HCEC 1CT (cell line): ENCODE measurements at places on chromosomes 3 and 15.

- peak; percentile 99 for DNase-seq
These were observed 14.7 kb downstream of the PPARG start for GRCh38 chr3:12303534-12303933.

GRCh38 chr3:56862352-56863062 lies 60.8 kb upstream of the ARHGEF3 start:
- peak; percentile 66 for DNase-seq

- DNase-seq: no peak
These were observed 17.1 kb downstream of the STAG1 start for GRCh38 chr3:136735103-136735502.

- no peak for DNase-seq
These were observed 24.7 kb upstream of the CERS3 start for GRCh38 chr15:100553468-100553867.

DNA sequence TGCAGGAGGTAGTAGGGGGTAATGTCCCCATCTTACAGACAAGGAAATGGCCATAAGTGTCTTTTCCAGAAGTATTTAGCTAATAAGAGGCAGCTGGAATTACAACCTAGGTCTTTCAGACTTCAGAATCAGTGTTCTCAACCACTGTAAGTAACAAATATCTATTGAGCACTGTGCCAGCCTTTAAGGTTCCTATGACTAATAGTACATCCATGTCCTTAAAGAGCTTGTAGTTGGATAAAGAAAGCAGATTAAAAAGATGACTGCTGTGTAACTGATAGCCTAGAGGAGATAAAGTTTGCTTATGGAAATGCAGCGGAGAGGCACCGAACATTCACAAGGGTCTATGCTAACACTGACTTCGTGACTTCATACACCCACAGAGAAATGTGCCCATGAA lies 136.0 kb downstream of the KCNMB2 start:
- peak; percentile 21 for DNase-seq

DNA sequence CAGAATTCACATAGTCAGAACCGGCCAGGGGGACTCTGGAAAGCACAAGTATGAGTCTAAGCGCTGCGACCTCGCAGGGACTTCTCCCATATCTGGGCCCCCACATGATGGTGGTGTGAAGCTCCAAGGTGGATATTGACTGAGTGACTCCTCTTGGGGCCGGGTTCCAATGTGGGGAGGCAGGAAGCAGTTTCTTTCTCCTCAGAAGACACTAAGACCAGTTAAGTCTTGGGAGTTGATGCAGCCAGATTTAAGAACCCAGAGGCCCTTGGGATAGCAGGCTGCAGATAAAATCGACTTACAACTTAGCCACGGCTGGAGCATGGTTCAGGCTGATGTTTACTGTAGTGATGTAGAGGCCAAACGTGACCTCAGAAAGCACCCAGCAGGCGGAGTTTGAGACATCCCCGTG lies 55.4 kb upstream of the KLF13 start:
- no peak for DNase-seq

- DNase-seq: no peak
These were observed 61.0 kb upstream of the CHRM5 start for GRCh38 chr15:33907326-33907725.

DNA sequence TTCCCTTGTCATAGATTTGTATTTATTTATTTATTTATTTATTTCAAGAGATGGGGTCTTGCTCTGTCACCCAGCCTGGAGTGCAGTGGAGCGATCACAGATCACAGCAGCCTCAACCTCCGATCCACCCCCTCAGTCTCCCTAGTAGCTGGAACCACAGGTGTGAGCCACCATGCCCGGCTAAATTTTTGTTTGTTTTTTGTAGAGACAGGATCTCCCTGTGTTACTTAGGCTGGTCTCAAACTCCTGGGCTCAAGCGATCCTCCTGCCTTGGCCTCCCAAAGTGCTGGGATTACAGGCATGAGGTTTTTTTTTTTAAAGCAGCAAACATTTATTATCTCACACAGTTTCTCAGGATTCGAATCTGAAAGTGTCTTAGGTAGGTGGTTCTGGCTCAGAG lies 2.5 kb downstream of the TTBK2 start:
- DNase-seq: no peak

GRCh38 chr3:121505256-121505655 lies 40.5 kb downstream of the POLQ start:
- no peak for DNase-seq

DNA sequence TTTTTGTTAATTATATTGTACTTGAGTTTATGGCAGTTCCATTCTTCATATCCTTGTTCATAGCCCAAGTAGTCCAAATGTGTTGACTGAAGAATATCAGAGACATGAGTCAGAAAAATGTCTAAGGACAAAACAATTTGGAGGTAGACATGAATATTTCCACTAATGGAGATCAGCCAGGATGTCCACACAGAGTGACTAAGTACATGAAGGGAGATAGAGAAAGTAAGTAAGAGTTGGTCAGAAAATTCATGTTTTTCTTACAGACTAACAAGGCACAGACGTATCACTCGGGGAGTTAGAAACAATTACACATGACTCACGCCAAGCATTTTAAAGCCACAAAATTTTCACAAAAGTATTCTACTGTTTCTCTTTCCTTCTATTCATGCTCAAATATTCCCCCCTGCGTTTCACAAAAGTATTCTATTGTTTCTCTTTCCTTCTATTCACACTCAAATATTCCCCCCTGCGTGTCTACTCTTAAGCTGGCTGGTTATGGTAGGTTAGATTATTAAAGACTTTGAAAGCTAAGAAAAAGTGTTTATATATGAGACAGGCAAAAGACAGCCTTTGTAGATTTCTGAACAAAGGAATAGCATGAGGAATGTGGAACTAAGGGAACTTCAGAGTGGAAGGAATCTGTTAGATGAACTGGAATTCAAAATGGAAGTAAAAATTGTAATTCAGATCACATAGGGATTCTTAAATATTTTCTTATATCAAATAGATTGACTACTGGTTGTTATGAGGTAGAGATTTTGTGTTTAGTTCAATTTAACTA lies 648.7 kb upstream of the CCDC54 start:
- DNase-seq: peak; percentile 96

DNA sequence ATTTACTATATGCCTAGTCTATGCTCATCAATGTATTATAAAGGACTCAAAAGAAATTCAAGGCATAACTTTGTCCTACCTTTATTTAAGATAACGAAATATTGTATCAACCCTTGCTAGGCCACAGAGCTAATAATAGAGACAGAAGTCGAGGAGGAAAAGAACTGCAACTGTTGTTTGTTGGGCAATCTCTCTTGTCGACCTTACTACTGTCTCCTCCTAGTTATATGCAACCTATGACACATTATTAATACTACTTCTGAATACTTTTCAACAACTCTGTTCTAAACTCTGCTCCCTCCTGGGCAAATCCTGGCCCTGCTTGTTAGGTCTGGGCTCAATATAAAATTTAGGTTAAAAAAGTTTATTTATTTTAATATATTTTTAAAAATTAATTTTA lies 24.6 kb downstream of the SPPL2A start:
- no peak for DNase-seq

DNA sequence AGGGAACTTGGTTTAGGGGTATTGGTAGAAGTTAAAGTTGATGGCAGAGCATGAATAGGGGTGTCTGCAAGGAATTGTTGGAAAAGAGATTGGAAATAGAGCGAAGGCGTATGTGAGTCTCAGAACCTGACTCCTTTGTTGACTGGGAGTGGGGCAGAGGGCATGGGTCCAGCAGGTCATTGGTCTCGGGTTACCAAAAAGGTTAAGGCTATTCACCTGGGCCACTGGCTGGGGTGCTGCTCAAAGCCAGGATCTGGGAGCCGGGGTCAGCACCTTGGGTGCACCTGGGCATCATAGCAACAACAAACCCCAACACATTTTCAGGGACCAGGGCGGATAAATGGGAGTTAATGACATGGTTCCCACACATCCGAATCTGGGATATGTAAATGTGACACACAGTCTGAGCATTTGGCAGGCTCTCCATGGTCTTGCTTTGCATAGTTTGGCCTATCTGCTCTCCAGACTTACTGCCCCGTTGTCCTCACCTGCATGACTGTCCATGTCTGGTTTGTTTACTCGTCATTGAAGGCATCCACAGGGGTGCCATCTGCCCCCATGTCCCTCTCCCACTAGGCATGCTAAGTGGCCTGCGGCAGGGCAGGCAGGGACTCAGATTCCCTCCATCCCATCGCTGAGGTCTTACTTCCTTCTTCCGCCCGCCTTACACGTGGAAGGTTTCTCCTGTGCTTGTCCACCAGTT lies 10.1 kb downstream of the KLF13 start:
- no peak for DNase-seq

DNA sequence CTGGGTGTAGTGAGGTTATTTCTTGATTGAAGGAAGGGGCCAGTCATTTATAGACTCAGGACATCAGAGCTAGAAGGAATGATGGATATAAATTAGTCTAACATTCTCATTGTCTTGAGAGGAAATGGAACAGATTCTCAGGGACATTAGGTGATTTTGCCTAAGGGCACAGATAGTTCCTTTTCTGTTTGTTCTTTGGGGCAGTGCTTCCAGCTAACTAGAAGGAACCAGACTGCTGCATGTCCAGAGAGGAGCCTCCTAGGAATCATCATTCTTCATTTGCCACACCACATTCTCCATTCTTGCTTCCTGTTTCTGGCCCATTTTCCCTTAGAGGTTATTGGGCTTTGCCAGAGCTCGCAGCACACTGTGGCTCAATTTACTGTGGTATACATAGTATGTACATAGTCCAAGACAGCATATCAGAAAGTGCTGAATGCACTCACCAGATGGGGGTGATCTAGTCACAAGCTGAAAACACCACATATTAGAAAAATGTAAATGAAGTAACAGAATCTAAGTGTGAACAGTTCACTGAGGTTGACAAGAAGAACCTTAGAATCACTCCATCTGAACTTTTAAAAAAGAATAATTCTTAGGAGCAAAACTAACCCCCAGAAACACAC lies 62.7 kb upstream of the MYZAP start:
- DNase-seq: no peak

DNA sequence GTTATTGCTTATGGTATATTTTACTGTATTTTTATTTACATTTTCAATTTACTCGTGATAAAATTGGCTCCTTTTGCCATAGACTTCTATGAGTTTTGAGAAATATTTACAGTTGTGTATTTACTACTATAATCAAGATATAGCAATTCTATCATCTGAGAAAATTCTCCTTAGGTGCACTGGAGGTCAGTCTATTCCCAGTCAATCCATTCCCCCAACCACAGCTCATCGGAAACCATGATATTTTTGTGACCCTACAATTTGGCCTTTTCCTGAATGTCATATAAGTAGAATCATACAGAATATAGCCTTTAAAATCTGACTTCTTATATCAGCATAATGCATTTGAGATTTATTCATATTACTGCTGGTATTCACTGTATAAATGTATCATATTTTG lies 114.7 kb upstream of the LRTM1 start:
- DNase-seq: no peak

DNA sequence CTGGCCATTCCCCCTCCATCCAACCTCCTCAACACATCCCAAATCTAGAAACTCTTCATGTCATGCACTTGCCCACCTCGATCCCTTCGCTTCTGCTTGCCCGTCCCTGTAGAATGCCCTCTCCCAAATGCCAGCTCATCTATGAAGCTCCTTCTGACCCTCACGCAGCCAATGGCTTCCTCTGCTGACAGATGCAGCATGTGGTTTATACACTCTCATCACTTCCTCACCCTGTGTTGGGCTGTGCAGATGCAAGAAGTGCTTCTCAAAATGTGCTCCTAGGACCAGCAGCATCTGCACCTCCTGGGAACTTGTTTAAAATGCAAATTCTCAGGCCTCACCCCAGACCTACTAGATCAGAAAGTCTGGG lies 51.7 kb downstream of the SEMA5B start:
- DNase-seq: no peak

DNA sequence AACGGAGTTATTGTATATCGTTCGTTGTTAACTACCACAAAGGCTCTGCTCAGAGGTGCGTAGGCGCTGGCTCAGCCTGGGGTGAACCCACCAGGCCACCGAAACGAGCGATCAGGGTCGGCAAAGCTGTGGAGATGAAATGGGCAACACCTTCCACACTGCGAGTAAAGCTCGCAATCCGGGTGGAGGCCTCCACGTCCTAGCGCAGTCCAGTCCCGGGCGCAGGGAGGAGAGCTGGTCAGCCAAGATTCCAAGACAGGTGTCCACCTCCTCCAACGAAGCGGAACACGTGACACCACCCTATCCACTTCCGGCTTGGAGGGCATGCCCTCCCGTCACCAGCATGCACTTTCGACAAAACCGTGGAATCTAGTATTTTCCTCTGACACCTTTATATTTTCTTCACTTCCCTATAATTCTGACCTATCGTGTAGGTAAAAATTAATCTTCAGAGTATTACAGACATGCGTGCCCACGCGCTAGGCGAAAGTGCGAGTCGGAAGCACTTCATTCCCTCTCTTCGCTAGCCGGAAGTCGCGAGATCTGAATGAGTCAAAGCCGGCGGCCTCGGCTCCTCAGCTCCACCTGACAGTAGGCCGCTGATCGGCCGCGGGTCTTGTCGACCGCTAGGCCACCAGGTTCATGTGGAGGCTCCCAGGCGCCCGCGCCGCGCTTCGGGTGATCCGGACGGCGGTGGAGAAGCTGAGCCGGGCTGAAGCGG lies at the start of gene PDE12:
TSS of gene PDE12 (plus strand) at position 537 of the 721 bp plus-strand sequence. CDS start at position 643, 106 bp downstream.
- DNase-seq: peak; percentile 83

DNA sequence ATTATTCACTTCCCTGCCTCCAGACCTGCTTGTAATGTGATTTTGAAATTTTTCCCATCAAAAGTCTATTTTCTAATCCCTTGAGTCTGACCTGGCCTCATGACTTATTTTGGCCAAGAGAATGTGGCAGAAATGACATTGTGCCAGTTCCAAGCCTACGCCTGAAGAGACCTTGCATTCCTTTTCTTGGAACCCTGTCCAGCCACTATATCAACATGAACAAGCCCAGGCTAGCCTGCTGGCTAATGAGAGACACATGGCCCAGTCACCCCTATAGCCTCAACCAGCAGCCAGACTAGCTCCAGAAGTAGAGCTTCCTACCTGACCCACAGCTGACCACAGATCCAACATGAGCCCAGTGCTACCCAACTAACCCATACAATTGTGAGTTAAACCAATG lies 121.1 kb upstream of the ACP3 start:
- no peak for DNase-seq

DNA sequence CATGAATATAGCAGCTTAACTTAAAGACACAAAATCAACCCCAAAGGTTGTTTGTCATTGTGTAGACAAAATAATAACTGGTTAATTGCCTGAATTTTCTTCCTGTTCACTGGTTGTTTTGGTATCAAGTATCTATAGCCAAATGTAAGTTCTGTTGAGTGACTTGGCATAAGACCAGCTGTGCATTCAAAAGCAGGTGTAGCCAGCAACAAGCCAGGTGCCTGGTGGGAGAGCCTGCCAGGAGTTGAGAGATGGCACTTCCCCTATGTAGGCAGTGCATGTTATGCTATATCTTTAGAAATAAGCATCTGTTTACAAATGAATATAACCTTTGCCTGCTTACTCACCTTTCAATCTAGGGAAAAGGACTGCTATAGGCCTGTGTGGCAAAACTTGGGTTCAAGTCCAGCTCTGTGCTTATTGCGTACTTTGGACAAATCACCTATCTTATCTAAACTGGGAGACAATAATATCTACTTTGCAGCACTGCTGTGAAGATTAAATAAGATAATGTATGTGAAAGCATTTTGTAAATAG lies 84.9 kb upstream of the TBL1XR1 start:
- DNase-seq: no peak
